ENCODE measurements at places on chromosomes 1 and 21. TPM values are rescaled to one million over a fixed set of nuclear protein-coding genes. Genes with fewer than 3 reads are reported as not detected.
A peak's percentile ranks its signal among the peaks of the same experiment; 100 is the strongest.

Gene FBXO2
- total RNA-seq: 10.8 TPM

Gene ORC1
- 0.32 TPM for total RNA-seq

Gene PCP4L1
- total RNA-seq: 4.3 TPM

Gene LCE3D
- total RNA-seq: not detected

DNA sequence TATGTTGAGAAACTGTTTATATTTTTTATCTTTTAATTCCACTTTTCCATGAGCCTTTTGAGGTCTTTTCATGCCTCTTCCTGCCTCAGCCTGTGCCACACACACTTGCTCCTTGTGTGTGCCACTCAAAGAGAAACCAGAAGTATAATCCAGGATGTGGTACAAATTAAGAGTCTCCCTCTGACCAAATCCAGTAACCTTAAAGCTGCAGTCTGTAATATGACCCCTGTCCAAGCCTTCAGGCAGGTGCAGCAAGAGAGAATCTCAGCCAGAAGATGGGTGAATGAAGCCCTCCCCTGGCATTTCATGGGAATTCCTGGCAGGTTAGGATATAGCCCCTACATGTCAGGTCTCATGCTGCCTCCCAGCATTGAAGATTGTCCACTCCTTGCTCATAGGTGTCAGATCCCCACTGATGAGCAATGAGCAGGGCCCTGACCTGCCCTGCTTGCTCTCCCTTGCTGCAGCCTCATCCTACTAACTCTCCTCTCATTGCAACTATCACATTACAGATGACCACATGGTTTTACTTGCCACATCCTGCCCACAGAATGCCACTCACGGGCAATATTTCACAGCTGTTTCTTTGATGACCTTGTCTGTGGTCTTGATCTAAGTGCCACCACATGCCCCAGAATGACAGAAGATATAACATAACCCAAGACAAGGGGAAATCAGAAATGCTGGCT is 169.3 kb downstream of the SEC16B start:
- no peak overlapping the region for H3K4me3 ChIP-seq
- no peaks in the 10 kb centered on the region for H3K36me3 ChIP-seq
- H3K27ac ChIP-seq: no peak overlapping the region
- no peak for DNase-seq

DNA sequence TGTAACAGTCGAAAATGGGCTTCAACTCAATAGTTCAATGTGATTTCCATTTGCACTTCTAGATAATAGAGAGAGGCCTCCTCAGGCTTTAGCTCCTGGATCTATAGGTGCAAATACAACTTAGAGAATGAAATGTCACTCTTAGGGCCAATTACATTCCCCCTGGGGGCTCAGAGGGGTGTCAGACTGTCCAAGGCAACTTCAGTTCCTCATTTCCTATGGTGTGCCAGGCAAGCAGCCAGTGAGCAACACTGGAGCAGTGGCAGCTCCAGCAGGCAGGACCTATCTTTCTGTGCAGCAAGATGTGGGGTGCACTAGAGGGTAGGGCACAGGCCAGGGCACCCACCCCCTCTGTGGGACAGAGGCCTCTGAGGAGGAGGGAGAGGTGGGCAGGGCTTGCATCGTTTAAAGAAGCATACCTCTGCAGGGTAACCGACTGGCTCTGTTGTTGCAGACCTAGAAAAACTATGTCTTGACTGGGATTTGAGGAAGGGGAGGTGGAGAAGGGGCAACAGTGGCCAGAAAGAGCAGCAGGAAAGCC is 97.3 kb downstream of the SUSD4 start:
- H3K4me1 ChIP-seq: no peaks in the 10 kb centered on the region
- no peaks in the 10 kb centered on the region for H3K36me3 ChIP-seq
- no peak for DNase-seq
- no peak overlapping the region for H3K27ac ChIP-seq

DNA sequence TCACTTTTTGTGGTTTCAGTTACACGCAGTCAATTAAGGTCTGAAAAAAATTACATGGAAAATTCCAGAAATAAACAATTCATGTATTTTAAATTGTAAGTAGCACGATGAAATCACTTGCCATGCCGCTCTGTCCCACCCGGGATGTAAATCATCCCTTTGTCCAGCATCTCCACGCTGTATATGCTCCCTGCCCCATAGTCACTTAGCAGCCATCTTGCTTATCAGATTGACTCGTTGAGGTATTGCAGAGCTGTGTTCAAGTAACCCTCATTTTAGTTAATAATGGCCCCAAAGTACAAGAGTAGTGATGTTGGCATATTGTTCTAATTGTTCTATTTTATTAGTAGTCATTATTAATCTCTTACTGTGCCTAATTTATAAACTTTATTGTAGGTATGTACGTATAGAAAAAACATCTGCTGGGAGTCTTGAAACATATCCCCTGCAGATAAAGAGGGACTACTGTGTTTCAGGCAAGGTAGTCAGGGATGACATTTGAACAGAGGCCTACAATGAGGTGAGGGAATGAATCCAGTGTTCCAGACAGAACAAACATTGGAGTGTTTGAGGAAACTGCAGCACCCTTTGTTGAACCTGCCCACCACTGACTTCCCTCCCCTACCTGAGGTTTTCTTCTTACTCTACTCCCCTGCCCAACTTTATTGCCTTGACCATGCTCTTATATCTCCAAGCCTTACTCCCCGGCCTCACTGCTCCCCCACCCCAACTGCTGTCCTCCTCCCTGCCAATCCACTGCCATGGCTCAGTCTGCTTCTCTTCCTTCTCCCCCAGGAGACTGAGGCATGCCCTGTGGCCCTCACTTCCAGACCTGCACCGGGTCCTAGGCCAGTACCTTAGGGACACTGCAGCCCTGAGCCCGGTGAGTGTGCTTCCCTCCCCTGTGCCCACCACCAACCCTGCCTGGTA is 7.1 kb upstream of the CDC20 start:
- H3K4me1 ChIP-seq: peaks cover 23% of the 10 kb centered on the region
- no peak for DNase-seq
- H3K4me3 ChIP-seq: no peak overlapping the region
- no peaks in the 10 kb centered on the region for H3K27me3 ChIP-seq
- no peaks in the 10 kb centered on the region for H3K36me3 ChIP-seq

DNA sequence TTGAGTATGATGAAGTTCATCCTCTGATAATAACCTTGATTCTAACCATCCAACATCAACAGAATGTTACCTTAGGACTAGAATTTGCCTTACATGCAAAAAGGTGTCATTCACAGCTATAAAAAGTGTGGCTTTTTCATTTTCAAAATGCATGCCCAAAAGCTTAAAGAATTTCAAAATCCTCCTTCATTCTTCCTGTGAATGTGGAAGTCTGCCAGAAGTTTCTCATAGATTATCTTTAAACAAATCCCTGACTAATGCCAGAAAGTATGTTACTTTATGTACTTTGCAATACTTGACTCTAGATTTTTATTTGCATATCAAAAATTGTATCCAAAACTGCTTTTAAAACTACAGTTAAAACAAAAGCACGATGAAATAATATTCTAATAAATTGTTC is 270.6 kb upstream of the ZRANB2 start:
- no peak for DNase-seq
- no peaks in the 10 kb centered on the region for H3K27me3 ChIP-seq
- no peak overlapping the region for H3K27ac ChIP-seq
- no peaks in the 10 kb centered on the region for H3K4me1 ChIP-seq

GRCh38 chr1:109274533-109275476 is 8.1 kb downstream of the PSRC1 start:
- no peak for DNase-seq
- H3K4me3 ChIP-seq: peak overlapping the region; percentile 14
- peak overlapping the region; percentile 76 for H3K27ac ChIP-seq
- H3K4me1 ChIP-seq: peaks cover 49% of the 10 kb centered on the region
- no peaks in the 10 kb centered on the region for H3K27me3 ChIP-seq

- no peaks in the 10 kb centered on the region for H3K27me3 ChIP-seq
- DNase-seq: no peak
- H3K4me3 ChIP-seq: no peak overlapping the region
- no peaks in the 10 kb centered on the region for H3K4me1 ChIP-seq
- H3K27ac ChIP-seq: no peak overlapping the region
- no peaks in the 10 kb centered on the region for H3K36me3 ChIP-seq
Observed at GRCh38 chr21:27257908-27258556, 291.1 kb upstream of the ADAMTS5 start.

DNA sequence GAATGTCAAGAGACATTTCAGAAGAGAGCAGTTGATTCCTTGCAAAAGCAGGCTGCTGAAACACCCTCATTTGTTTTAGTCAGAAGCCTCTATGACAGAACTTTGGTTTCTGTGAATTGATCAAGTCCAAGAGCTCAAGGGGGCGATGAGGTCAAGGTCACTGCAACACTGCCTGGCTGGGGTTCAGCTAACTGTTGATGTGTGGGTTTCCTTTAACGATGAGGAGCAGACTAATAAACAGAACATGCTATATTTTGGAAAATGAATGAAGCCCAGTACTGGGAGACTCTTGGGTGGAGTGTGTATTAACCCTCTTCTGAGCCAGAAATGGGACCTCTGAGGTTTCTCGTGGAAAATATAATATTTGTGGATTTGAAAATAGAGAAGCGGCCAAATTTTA is 109.3 kb downstream of the ZC3H11B start:
- no peak overlapping the region for H3K4me3 ChIP-seq
- no peak for DNase-seq
- H3K27me3 ChIP-seq: no peaks in the 10 kb centered on the region
- H3K36me3 ChIP-seq: no peaks in the 10 kb centered on the region
- peaks cover 13% of the 10 kb centered on the region for H3K4me1 ChIP-seq

- peak; percentile 75 for DNase-seq
- no peaks in the 10 kb centered on the region for H3K36me3 ChIP-seq
- peaks cover 5% of the 10 kb centered on the region for H3K27me3 ChIP-seq
- no peak overlapping the region for H3K4me3 ChIP-seq
Observed at GRCh38 chr1:165542015-165542631, 1.7 kb upstream of the LRRC52 start.

DNA sequence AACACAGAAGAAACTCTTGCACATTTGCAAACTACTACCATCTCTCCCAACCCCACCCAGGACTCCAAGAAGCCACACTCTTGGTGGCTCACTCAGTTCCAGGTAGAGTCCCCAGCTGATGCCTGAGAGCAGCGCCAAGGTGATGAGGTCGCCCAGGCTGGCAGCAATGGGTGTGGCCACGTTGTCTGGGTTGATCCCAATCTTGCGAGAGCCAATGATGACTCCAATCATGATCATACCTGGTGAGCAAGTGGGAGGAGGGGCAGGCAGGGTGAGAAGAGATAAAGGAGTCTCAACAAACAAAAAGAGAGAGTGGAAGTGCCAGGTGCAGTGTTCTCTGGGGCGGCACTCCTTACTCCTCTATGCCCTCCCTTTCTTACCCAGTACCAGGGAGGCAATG is 14.4 kb downstream of the SLC41A1 start:
- no peaks in the 10 kb centered on the region for H3K27me3 ChIP-seq
- no peak overlapping the region for H3K27ac ChIP-seq
- peaks cover 75% of the 10 kb centered on the region for H3K36me3 ChIP-seq
- DNase-seq: no peak
- peaks cover 19% of the 10 kb centered on the region for H3K4me1 ChIP-seq

DNA sequence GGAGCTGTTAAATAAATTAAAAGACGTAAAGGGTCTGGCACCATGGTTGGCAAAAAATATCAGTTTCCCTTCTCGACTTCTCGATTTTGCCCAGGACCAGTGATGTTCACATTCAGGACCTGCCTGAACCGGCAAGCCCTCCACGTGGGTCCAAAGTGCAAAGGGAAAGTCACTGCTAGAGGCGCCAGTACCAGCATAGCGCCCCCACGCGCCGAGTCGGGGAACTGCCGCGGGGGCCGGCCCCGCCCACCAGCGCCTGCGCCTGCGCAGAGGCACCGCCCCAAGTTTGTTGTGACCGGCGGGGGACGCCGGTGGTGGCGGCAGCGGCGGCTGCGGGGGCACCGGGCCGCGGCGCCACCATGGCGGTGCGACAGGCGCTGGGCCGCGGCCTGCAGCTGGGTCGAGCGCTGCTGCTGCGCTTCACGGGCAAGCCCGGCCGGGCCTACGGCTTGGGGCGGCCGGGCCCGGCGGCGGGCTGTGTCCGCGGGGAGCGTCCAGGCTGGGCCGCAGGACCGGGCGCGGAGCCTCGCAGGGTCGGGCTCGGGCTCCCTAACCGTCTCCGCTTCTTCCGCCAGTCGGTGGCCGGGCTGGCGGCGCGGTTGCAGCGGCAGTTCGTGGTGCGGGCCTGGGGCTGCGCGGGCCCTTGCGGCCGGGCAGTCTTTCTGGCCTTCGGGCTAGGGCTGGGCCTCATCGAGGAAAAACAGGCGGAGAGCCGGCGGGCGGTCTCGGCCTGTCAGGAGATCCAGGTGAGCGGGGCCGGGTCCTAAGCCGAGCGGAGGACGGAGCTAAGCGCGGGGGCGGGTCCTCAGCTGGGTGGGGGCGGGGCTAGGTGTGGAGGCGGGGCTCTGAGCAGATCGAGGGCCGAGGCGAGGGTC is at the start of gene PINK1:
Gene PINK1 (plus strand): TSS at position 269 of the 875 bp plus-strand sequence. CDS start 91 bp downstream, at position 360.
- H3K27ac ChIP-seq: peak within 1 kb of the TSS; percentile 96
- peak; percentile 96 for DNase-seq
- peaks cover 34% of the 10 kb centered on the region for H3K4me1 ChIP-seq

Data from esophagus muscularis mucosa (tissue), 4 donors.